Hepatocyte (in vitro differentiated cells): ENCODE measurements at places on chromosomes 7 and 10.

- no peak for DNase-seq
These were observed 126.0 kb upstream of the MGMT start for GRCh38 chr10:129341087-129341486.

DNA sequence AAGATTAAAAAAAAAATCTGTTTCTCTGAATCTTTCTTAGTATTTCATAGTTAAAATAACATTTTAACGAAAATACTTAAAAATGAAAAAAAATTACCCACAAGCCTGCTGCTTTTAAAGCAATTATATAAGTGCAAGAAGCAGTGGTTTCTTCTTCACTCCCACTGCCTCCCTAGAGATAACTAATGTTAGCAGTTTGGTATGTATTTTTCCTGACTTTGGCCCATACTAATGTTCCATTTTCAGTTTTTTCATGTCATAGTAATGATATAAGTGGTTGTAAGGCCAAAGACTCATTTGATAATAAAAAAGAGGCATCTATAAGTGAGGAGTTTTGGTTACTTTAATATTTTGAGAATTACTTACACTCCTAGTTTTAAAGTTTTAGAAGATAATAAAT, 24.3 kb upstream of the LAMB1 start:
- no peak for DNase-seq

- DNase-seq: no peak
These were observed 223.8 kb downstream of the PRPF18 start for GRCh38 chr10:13810568-13810967.

DNA sequence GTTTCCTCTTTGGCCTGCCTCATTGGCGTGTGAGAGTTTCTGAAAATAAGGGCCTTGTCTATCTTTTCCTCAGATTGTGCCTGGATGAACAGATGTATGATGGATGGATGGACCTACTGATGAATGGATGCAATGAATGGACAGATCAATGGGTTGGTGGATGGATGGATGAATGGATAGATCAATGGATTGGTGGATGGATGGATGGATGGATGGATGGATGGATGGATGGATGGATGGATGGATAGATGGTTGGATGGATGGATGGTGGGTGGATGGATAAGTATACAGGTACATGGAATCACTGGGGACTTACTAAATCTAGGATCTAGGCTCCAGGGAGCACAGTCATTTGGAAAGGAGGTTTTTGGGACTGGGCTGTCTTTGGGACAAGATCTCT, 331.9 kb downstream of the GRID1 start:
- DNase-seq: no peak

GRCh38 chr10:52617346-52617745, 155.2 kb downstream of the MBL2 start:
- DNase-seq: no peak

GRCh38 chr10:124220971-124221355, 127.6 kb upstream of the CHST15 start:
- no peak for DNase-seq

- DNase-seq: no peak
These were observed 27.5 kb downstream of the MAD1L1 start for GRCh38 chr7:2205036-2205780.

DNA sequence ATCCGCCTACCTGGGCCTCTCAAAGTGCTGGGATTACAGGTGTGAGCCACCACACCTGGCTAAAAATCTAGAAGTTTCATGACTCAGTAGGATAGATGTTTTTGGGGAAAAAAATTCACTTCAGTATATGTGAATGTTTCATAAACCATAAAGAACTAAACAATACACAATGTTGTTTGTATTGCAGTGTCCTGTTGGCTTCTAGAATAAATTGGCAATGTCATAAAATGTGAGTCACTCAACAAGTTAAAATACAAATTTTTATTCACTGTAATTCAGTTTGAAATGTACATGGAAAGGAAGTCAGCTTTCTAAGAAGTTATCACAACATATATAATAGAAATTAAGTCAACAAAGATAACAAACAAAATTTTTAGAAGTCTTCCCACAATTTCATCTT, 16.5 kb downstream of the MRLN start:
- no peak for DNase-seq

DNA sequence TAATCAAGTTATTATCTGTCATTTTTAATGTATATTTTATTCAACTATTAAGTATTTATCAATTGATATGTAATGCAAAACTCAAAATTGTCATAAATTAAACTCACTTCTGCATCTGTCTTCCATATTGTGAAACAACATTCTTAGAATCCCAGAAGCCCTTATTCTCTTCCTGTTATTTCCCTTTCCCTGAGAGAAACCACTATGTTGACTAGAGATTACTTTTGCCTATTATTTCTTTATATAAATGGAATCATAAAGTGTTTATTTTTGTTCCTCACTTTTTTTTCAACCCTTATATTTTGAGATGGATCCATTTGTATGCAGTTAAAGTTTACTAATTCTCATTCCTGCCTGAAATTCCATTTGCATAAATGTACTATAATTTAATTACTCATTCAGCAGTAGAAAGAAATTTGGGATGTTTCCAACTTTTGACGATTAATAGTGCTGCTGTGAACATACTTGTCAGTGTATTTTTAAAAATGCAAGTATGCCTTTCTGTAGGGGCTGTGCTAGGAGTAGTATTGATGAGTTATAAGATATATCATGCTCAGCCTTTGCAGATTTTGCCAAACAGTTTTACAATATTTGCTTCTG, 211.2 kb downstream of the SEMA3D start:
- no peak for DNase-seq

DNA sequence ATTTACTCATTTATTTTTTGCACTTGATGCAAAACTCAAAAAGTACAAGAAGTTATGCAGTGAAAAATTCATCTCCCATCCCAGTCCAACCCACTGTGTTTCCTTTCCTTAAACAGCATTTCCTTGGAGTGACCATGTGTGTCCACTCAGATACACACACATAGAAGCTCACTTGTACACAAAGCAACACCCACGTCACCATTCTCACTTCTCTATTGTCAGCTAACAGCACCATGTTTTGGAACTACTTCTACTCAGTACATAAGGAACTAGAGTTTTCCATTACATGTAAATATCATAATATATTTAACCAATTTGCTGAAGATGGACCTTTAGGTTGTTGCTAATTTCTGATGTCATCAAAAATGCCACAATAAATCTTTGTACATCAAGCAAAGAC, 167.6 kb downstream of the GRID1 start:
- no peak for DNase-seq

GRCh38 chr7:86931439-86931838, 128.0 kb downstream of the ELAPOR2 start:
- no peak for DNase-seq

DNA sequence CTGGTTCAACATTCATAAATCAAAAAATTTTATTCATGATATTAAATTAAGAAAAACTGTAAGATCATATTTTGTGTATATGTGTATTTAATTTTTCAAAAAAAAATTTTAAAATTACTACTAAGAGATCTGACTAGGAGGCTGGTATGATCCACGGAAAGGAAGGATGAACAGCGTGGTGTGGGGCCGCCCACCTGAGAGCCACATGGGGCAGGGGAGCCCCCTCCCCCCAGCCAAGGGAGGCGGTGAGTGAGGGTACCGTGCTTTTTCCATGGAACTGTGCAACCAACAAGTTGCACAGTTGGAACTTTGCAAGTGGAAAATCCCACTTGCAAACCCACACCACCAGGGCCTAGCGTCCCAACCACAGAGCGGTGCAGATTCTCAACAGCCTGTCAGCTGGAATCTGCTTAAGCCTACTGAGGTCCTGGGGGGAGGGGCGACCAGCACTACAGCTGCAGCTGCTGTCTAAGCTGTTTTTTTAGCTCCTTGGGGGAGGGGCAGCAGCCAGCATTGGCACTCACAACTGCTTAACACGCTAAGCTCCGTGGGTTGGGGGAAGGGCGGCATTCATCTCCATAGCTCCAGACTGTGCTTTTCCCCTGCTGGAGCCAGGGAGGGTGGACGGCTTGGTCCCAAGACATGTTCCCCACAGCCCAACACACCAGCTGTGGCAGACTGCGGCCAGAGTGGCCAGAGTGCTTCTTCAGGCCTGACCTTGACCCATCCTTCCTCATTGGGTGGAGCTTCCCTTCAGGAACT, 94.2 kb upstream of the IGFBP3 start:
- DNase-seq: peak; percentile 78

DNA sequence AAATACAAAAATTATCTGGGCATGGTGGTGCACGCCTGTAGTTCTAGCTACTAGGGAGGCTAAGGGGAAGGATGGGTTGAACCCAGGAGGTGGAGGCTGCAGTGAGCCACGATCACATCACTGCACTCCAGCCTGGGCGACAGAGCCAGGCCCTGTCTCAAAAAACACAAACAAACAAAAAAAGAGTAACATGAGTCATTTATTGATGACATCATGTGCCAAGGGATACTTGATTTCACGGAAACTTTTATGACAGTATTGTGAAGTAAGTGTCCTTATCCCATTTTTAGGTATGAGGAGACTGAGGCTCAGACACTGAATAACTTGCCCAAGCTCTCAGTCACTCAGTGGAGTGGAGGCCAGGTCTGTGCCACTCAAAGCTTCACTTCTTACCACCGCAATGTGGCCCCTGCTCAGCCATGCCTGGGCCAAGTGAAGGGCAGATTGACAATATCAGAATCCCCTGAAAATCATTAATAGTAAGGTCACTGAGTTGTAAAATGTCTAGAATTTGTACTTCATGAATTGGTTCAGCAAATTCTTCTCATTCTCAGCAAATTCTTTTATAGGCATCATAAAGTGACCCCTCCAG, 36.5 kb downstream of the EMX2 start:
- DNase-seq: no peak

- DNase-seq: no peak
These were observed 22.2 kb upstream of the SRGN start for GRCh38 chr10:69065406-69066361.

DNA sequence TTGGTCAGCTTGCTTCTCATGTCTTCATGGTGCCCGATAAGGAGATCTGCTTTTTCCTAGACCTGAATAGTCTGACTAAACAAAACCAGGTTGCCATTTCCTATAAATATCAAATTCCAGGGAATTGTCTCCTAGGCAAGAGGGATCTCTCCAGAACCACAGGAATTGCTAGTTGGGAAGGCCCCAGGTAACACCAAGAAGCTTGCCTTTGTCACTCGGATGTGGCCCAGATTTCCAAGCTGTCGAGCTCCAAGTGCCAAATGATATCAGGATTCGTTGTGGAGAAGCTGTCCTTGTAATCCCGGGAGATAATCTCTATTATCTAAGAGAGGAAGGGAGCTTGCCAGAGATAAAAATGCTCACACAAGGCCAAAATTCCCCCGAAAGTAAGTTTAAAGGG, 1288.5 kb upstream of the AUTS2 start:
- DNase-seq: no peak

DNA sequence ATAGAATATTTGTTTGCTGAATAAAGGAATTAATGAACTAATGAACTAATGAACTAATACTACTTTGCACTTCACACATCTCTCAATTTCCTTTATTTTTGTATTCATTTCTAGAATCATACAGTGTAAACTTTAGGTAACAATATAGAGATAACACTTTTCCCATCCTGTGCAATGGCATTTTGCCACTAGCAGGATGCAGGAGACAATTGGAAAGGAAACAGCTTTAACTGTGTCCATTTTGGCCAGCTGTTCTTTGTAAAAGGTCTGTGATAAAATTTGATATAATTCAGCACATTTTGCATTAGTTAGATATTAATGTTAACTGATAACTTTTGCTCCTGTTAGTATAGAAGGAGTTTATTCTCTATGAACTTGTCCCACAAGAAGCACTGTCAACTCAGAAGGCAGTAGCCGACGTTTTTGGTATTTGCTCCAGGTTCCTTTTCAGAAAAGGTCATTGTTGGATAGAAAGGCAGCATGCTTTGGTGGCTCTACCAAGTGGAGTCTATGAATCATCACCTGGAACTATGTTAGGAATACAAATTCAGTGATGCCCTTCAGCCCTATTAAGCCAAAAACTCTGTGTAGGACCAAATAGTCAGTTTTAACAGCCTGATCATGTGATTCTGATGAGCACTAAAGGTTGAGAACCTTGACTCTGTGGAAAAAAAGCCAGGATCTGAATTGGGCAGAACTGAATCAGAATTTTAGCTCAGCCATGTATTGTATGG, 86.6 kb downstream of the NRG3 start:
- DNase-seq: no peak

DNA sequence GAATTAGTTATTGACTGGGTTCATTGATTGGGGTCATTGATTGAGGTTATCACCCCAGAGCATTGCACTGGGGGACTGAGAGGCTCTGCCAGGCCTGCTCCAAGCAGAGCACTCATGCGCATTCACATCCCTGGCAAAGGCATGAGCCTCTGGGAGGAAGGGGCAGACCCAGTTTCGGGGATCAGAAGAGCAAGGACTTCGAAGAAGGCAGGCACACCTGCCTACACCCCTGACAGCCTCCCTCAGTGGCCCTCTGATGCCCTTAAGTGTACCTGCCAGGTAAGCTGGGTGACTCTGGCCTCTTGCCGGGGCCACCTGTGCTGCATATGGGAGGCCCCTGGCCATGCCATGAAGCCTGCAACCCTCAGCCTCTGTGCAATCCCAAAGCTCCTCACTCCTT, 181.1 kb downstream of the PTPN20 start:
- no peak for DNase-seq

- no peak for DNase-seq
These were observed 360.7 kb upstream of the AUTS2 start for GRCh38 chr7:69237541-69237940.

GRCh38 chr10:22560913-22561239, 153.5 kb downstream of the PIP4K2A start:
- DNase-seq: no peak

DNA sequence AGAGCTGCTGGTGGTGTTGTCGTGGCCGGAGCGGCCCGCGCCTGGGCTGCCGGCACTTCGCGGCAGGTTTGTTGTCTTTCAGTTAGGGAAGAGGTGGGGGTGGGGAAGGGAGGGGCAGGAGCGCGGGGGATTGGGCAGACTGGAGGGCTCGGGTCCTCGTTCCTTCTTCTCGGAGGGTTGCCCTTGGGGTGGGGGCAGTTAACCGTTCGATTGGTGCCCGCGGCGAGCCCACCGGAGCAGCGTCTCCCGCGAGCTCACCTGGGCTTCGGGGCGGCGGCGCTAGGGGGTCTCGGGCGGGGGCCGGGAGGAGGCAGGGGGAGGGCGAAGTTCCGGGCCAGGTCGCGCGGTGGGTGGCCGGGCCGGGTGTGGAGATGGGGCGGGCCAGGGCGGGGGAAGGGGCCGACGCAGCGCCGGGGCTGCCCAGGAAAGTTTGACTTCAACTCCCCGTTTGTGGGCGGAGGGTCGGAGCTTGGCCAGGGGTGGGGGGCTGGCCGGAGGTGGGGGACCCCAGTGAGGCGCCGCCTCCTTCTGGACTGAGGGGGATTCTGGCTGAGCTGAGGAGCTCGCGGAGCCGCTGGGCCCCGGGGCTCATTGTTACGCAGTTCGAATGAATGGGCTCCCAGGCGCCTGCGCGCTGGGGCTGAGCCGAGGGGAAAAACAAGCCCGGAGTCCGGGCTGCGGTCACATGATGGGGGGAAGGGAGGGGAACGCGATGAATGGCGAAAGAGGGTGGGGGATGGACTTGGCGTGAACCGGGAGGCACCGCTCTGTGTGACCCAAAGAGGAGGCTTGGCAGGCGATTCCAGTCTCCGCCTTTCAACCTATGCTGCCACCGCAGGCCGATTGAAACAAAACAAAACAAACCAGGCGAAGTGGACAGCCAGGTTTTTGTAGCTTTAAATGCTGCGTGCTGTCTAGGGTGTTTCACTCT, 582 bp downstream of the HBP1 start:
- DNase-seq: peak; percentile 99
